ENCODE measurements at places on chromosomes 7 and 10.
A peak's percentile ranks its signal among the peaks of the same experiment; 100 is the strongest.

GRCh38 chr7:30984359-30985107 is 20.8 kb downstream of the GHRHR start:
- no peak for DNase-seq

DNA sequence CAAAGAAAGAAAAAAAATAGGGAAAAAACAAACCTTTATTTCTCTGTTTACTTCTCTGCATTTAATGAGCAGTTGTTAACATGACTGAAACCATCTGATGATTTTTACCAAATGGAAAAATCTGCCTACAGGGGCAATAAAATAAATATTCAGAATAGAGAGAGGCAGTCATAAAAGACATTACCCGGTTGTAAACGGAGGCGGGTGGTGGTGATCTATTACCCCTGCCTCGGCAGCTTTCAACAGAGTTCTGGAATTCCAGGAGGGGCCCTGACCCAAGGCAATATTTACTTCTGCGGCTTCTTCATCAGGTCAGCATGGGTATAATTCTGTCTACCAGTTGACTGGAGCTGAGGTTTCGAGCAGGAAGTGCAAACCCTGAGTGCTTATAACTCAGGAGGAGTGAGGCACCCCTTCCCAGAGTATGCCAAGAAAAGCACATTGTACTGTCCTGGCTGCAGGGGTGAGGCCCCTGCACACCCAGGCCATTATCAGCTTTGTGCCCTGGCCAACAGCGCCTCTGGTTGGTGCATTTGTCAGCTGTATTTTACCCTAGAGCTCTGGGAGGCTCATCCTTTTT is 8.2 kb upstream of the CXCL12 start:
- no peak for DNase-seq

GRCh38 chr10:79904671-79905321 is 44.1 kb downstream of the SFTPD start:
- peak; percentile 7 for DNase-seq

DNA sequence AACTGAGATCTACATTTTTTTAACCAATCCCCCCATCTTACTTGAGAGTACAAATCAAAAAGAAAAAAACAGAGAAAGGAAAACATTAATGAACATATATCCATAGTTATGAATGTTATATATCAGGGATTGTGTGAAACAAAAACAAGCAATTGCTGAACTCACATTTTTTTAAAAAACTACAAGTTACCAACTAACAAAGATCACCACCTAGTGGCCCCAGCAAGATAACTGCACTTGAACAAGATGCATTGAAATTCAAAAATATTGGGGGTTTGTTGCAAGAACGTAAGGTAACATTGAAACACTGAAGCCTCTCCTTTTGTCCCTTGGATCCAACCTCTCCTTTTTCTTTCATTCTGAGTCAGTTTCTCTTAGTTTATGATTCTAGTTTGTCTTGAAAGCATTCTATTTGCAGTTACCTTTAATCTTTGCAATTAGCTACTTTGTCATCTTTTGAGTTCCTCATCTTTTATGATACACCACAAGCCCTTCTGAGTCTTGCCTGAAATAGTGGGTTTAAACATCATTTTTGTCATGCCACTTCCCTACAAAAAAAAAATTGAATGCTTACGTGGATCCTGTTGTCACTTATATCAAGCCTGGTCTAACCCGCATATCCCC is 87.3 kb upstream of the TES start:
- no peak for DNase-seq

GRCh38 chr7:75644589-75644988 is 94.2 kb downstream of the HIP1 start:
- DNase-seq = no peak

DNA sequence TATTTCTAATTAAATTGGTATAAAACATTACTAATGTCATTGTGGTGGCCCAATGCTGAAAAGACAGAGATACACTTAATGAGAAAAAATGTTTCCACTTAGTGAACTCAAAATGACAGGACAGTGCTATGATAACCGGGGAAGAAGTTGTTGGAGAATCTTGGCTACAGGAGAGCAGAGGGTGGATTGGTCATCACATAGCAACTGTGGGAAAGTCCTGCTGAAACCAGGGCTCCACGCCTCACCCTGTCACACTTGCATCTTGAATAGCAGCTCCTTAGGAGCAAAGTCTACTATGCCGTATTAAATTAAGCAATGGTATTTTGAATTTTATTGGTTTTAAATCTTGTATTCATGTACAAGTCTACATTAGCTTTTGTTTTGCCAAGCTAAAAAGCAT is 225.5 kb downstream of the KLF6 start:
- no peak for DNase-seq

DNA sequence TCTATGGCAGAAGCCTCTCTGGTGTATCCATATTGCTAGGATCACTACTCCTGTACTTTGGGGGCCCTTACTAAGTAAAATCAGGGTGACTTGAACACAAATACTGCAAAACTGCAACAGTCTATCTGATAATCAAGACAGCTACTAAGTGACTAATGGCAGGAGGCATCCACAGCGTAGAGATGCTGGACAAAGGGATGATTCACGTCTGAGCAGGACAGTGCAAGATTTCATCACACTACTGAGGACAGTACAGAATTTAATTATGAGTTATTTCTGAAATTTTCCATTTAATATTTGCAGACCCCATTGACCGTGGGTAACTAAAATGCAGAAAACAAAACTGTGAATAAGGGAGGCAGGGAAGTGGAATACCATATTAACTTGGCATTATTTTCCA is 10.4 kb downstream of the CUL2 start:
- no peak for DNase-seq

- DNase-seq = no peak
These were observed 812.9 kb downstream of the REEP3 start for GRCh38 chr10:64334084-64334483.

DNA sequence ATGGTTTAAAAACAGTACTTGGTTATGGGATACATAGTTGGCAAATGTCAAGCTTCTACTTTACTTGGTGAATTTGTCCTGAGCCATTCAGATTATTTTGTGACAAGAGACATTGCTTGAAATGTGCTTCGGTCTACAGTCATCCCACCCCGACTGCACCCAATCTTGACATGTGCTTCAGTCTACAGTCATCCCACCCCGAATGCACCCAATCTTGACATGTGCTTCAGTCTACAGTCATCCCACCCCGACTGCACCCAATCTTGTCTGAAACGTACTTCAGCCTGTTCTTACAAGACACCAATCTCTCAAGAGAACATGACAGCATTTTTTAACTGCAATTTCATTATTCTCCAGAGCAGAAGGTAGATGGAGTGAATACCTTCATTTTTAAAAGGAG is 47.8 kb downstream of the PRKCQ start:
- no peak for DNase-seq

DNA sequence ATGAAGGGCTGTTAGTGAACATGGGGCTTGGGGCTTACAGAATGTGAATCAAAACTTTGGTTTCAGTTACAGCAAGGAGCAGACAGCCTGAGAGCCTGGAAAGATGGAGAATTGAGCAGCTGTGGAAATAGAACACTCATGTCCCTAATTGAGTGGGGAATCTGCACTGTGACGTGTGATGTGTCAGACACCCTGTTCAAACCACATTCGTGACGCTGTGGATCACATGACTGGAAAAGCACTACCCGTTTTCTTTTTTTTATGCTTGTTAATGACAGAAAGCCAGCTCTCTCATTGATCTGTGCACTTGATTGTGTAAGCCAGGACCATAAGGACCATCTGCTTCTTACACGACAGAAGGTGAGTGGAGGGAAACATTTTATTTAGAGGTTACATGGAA is 15.1 kb upstream of the TBX20 start:
- DNase-seq = no peak

GRCh38 chr10:112587729-112588128 is 140.7 kb downstream of the VTI1A start:
- DNase-seq = no peak

DNA sequence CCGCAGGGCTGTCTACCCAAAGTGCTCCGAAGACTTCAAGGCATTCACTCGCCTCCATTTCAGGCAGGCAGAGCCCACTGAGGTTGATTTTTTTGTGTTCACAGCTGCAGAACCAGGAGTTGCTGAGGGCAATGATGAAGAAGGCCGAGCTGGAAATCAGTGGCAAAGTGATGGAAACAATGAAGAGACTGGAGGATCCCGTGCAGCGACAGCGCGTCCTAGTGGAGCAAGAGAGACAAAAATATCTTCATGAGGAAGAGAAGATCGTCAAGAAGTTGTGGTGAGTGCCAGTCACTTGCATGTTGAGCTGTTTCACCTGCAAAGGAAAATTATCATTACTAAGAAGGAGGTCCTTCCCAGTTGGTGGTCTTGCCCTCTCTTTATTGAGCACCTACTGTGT is 210.5 kb downstream of the ARHGAP21 start:
- no peak for DNase-seq

- no peak for DNase-seq
These were observed 76.6 kb downstream of the AMPH start for GRCh38 chr7:38554586-38554985.

- DNase-seq = no peak
These were observed 183.0 kb upstream of the ANK3 start for GRCh38 chr10:60572511-60573194.

DNA sequence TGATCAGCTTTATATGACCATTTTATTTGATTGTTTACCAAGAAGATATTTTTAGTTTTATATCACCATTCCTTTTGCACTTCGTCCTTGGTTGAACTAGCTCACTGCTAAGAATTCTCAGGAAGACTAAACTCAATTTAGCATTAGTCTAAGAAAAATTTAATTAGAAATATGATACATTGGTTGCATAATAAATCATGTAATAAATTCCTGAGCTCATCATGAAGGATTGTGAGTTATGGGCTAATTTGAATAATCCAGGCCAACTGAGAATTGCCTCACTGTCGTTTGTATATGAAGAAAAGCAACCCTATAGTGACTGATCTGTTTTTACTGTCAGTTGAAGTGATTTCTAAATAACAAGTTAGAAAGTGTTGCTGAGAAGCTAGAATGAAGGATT is 725.5 kb downstream of the DNAJB9 start:
- DNase-seq = no peak

All from effector memory CD8-positive, alpha-beta T cell (primary cell).